Endothelial cell of umbilical vein (primary cell): ENCODE measurements at places on chromosomes 12 and 14.

DNA sequence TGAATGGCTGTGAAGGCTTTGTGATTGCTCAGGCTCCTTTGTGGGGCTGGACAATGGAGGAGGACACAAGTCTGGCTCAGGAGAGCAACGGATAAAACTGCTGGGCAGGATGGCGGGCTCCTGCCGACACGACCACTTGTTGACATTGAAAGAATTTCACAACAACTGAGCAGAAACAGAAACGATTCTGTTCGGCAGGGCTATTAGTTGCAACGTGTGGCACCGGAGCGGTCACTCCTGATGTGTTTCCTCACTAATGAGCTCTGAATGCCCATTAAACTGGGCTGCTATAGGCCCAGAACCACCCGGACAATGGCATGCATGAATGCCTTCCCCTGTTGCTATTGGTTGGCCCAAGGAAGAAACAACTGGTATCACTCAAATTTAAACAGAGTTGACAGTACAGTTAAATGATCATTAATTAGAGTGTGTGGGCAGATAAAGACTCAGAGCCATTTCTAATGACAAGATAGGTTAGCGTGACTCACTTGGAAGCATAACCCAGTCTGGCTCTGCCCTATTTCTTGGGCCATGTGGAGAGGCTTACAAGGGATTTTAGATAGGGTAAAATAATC, 142.9 kb downstream of the ASCL1 start:
- DNase-seq: no peak

- DNase-seq: no peak
These were observed 422.6 kb downstream of the MDGA2 start for GRCh38 chr14:47252802-47253201.

DNA sequence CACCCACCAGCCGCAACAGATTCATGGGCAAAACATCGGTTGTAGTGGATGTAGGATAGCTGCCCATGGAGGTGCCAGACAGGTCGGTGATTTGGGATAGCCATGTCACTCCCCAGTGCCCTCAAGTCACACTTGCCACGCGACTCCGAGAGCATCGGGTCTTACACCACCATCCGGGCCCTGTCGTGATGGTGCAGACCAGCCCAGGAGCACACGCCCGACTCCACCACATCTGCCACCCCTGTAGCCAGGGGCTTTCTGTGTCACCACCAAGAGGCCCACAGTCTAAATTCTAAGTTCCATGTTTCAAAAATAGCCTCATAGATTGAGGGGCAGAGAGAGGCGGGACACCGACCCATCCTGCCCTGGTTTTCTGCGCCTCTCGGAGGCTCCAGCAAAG, 18.0 kb downstream of the FOXN4 start:
- no peak for DNase-seq

- no peak for DNase-seq
These were observed 239.8 kb downstream of the KTN1 start for GRCh38 chr14:55819610-55820304.

GRCh38 chr14:105530285-105531087, 4.1 kb downstream of the TMEM121 start:
- DNase-seq: no peak

DNA sequence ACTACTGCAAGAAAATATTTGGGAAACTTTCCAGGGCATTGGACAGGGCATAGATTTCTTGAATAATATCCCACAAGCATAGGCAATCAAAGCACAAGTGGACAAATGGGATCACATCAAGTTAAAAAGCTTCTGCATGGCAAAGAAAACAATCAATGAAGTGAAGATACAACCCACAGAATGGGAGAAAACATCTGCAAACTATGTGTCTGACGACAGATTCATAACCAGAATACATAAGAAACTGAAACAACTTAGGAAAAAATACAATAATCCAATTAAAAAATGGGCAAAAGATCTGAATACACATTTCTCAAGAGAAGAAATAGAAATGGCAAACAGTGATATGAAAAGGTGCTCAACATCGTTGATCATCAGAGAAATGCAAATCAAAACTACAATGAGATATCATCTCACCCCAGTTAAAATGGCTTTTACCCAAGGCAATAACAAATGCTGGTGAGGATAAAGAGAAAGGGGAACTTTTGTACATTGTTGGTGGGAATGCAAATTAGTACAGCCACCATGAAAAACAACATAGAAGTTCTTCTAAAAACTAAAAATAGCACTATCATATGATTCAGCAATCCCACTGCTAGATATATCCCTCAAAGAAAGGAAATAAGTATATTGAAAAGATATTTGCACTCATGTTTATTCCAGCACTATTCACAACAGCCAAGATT, 33.8 kb upstream of the ATP2B1 start:
- DNase-seq: no peak

DNA sequence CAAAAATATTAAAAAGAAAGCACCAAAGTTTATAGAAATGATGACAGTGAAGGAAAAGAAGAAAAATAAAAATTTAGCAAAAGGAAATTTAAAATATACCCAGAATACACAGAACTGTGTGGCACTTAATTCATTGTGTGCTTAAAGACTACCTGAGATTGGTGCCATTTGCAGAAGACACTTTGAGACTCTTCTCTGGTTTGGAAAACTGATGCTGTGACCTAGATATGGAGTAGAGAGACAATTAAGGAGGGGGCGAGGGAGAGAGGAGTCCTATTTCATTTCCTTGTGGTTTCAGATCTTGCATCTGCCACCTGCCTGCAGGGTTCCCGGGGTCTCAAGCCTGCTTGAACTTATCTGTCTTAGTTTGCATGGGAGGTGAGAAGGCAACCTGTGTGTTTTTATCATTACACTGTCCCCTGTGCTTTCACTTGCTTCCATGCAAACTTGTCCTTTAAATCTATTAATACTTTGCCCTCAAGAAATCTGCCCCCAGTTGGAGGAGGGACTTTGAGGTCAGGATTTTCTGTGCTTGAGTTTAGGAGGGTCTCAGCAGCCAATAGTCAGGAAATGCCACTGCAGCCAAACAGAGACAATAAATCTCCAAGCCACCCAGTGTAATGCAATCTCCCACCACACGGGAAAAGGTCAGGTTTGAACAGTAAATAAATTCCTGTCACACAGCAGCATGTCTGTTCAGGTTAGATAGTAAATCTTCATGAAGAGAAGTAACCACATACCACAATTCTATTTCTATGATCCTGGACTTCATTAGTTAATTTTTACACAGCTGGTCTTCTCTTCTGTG, 119.4 kb downstream of the CAND1 start:
- no peak for DNase-seq

DNA sequence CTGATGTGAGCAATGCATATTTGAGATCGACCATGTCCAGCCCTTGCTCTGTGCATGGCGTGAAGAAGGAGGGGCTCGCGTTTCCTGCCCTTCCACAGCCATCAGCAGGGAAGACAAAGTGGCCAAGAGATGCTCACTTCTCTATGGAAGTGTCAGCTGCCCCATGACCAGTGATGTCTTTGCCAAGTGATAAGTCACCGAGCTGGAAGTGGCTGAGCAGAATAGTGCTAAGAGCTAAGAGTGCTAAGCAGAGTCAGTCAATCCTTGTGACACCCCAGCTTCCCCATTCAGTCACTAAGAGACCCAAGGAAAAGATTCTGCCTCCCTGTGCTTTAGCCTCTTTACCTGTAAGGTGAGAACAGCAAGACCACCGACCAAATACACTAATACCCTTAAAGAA, 50.5 kb upstream of the CEP83 start:
- no peak for DNase-seq

DNA sequence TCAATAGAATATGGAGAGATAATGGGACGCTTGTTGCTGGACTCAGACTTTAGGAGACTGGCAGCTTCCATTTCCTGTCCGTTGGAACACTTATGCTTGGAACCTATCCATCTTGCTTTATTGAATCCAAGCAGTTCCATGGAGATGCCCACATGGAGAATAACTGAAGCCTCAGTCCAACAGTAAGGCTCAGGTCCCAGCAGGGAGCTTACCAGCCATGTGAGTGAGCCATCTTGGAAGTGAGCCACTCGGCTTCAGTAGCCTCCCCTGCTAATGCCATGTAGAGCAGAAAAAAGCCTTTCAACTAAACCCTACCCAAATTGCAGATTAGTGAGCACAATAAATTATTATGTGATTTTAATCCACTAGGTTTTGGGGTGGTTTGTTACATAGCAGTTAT, 538.8 kb upstream of the STXBP6 start:
- no peak for DNase-seq

DNA sequence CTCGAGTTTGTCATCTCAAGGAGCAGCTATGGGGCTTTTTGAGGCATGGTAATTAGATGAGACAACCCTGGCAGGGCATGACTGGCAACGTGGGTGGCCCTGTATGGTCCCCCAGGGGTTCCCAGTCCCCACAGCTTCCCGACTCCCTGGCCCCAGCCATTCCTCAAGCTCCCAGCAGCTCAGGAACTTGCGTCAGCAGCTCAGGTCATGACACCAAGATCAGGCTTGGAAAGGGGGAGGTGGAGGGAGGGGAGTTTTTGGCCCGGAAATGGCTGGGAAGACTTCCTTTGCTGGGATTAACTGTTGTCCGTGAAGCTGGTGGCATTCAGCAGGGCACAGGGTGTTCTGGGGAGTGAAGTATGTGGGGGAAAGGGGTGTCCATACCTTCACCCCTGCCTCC, 10.4 kb upstream of the NRIP2 start:
- DNase-seq: peak; percentile 74

DNA sequence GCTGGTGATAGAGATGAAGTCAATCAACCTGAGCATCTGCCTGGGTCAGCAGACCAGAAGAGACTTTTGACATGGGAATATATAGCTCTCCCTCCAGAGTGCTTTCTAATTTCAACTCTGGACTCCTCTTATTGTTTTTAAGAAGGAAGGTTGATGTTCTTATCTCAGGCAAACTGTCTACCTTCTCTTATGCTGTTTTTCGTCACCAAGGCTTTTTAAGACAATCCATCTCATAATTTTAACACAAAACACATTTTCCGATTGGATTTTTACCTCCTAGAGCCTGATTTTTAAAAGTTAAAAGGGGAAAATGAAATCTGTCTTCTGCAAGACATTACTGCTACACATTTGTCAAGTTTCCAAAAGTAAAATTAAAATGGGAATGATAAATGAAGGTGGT, 368.7 kb upstream of the MIS18BP1 start:
- no peak for DNase-seq

- peak; percentile 31 for DNase-seq
These were observed 55.5 kb upstream of the DAAM1 start for GRCh38 chr14:59132796-59133494.

GRCh38 chr12:76346236-76346635, 2.0 kb downstream of the BBS10 start:
- DNase-seq: no peak

GRCh38 chr14:103562179-103562428, 353 bp downstream of the BAG5 start:
- peak; percentile 76 for DNase-seq

DNA sequence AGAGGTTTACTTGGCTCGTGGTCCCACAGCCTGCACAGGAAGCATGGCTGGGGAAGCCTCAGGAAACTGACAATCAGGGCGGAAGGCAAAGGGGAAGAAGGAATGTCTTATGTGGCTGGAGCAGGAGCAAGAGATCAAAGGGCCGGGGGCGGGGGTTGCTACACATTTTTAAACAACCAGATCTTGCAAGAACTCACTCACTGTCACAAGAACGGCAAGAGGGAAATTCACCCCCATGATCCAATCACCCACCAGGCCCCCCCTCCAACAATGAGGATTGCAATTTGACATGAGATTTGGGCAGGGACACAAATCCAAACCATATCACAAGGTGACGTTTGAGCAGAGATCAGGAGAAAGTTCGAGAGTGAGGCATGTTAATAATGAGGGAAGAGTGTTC, 163.7 kb upstream of the RPH3A start:
- no peak for DNase-seq

DNA sequence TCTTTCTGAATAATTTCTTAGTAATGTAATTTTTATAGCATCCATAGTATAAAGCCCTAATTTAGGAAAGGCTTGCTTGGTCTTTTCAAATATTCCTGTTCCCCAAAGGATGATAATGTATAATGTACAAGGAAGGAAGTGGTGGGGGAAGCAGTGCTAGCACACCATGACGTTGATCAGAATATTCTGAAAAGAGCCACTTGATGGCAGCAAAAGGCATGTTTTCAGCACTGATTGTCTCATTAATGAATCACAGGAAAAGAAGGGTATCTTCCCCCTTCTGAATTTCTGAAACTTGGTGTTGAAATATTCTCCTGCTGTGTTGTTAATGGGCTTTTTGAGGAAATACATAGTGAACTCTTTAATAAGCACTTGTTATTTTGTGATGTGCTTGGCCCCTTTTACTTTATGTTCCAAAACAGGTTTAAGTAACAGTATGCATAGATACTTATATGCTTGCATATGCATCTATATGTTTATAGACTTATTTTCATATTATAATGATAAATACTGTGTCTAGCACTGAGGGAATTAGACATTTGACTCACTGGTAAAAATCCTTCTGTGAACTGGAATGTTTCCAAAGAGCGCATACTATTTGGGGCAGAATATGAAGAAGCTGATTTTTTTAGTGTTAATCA, 122.0 kb downstream of the TMEM117 start:
- peak; percentile 50 for DNase-seq

GRCh38 chr14:64891839-64892375, 12.2 kb upstream of the SPTB start:
- peak; percentile 72 for DNase-seq

GRCh38 chr12:44063671-44064070, 227.8 kb downstream of the TMEM117 start:
- no peak for DNase-seq

- no peak for DNase-seq
These were observed 374.9 kb downstream of the EGLN3 start for GRCh38 chr14:33576014-33576413.

GRCh38 chr14:86086962-86087361, 557.0 kb downstream of the FLRT2 start:
- DNase-seq: no peak

- no peak for DNase-seq
These were observed 122.1 kb downstream of the FOXA1 start for GRCh38 chr14:37472906-37473305.

- DNase-seq: peak; percentile 42
These were observed 8.5 kb upstream of the PRKAB1 start for GRCh38 chr12:119659289-119659897.

DNA sequence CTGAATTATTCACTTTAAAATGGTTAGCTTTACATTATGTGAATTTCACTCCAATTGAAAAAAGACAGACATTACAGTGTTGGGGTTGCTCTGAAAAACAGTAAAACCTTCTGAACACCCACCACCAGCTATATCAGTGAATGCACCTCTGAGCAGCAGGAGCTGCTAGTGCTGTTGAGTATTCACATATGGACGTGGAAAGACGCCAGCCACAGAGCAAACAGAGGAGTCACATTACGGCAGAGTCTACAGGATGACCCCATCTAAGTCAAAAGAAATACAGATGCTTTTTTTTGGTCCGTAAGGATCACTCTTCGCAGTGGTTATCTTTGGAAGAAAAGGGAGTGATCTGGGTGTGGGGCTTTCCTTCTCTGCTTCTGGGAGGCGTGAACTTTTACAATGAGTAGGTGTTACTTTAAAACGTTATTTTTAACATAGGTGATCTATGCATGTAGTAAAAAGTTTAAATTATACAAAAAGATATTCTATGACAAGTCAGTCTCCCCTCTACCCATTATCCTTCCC, 4.5 kb downstream of the HVCN1 start:
- DNase-seq: no peak

- no peak for DNase-seq
These were observed 2.5 kb upstream of the RNU6-8 start for GRCh38 chr14:32205554-32205953.
